ENCODE measurements at places on chromosomes 11 and 22. TPM values are rescaled to one million over a fixed set of nuclear protein-coding genes. Genes with fewer than 3 reads are reported as not detected.

The TMEM121B gene
- 0.04 TPM for total RNA-seq

The BIK gene
- 0.46 TPM for total RNA-seq

The SLC22A8 gene
- total RNA-seq = not detected

The KRTAP5-9 gene
- not detected for total RNA-seq

The HSPB2 gene
- total RNA-seq = not detected

The OR52H1 gene
- not detected for total RNA-seq

The OR5A1 gene
- total RNA-seq = not detected

The IGSF22 gene
- total RNA-seq = not detected

The GLYAT gene
- not detected for total RNA-seq

The MS4A6A gene
- 0.60 TPM for total RNA-seq

The OR5W2 gene
- total RNA-seq = not detected

The NOX4 gene
- 15.9 TPM for total RNA-seq

The WT1 gene
- total RNA-seq = 0.25 TPM

The PSMC3 gene
- 196 TPM for total RNA-seq

The AP1B1 gene
- total RNA-seq = 130 TPM

The RFPL1 gene
- not detected for total RNA-seq

The C22orf31 gene
- total RNA-seq = not detected

The CWC15 gene
- 40.3 TPM for total RNA-seq

The CALCA gene
- total RNA-seq = not detected

The EMID1 gene
- not detected for total RNA-seq

The CBLIF gene
- total RNA-seq = not detected

The PRDM11 gene
- 6.0 TPM for total RNA-seq

The C11orf16 gene
- total RNA-seq = not detected

The DLG2 gene
- 0.42 TPM for total RNA-seq
